Stimulated activated CD8-positive, alpha-beta memory T cell treated with anti-CD3 and anti-CD28 coated beads, Interleukin-12 subunit alpha, Interleukin-12 subunit beta, amount 100 ng/mL, for 4 hours (primary cell): ENCODE measurements at places on chromosomes 2 and 18.

DNA sequence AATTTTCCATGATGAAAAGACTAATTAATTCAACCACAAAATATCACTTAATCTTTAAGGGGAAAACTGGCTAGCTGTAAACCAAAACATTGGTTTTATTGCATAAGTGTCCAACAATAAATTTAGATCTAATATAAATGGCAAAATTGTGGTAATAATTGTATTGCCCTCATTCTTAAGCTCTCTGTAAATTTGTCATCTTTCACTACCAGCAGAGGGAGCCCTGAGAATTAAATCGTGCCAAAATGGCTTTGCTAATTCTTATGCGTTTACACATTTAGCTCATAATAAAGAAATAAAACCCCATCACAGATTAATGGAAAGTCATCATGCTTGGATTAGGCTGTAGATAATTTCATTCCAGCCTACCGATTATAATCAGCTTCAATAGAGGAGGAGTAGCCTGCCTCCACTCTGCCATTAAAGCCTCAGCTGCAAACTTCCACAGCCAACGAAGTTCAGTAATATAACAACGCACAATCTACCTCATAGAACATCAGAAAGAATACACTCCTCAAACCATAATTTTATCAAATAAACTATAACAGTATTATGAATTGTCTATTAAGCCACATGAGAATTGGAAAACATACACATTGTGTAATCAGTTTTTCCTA is 70.0 kb upstream of the ATP5MC3 start:
- DNase-seq: no peak

DNA sequence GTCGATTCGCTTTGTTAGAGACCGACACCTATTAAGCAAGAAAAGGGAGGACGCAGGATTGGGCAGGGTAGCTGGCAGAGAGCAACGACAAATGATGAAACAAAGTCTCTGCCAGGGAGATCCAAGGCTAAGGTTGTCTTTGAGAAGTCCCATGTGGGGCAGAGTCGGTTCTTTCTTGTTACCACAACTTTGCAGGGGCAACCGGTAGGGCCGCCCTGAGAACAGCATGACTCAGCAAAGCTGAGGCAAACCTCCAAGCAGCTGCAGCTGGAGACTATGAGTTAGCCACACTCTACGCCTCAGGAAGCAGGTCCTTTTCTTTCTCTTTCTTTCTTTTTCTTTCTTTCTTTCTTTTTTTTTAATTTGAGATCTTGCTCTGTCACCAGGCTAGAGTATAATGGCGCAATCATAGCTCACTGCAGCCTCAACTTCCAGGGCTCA is 452.3 kb upstream of the ID2 start:
- DNase-seq: peak; percentile 29

DNA sequence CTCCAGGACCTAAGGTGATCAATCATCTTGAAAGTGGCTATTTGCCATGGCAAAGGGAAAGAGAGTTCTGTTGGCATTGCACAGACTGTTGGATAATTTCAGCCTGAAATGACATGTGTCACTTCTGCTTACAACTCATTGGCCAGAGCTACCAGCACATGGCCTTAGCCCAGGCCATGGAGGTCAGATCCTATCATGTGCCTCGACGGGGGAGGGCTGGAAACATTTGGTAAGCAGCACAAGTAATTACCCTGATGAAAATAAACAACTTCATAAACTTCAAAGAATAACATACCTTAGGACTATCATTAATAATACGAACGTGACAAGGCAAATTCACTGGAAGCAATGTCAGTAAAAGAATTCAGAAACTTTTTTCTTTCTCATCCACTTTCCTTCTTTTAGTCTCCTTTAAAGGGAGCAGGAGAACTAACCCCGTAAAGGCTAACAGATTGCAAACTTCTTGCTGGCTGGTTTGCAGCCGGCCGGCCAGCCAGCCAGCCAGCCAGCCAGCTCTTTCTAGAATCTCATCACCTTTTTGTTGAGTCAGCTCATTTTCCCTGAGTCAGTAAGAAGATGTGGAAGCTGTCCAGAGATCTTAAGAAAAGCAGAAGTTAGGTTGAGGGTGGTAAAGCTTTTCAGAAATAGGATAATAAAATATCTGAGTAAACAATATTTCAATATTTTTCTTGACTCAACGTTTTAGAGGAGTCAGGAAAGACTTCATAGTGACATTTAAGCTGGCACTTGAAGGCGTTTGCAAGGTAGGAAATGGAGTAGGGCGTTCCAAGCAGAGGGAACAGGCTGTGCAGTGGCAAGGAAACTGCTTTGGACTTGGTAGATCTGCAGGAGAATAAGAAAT is 31.9 kb downstream of the CNRIP1 start:
- no peak for DNase-seq

GRCh38 chr2:25358249-25358815 is 16.6 kb upstream of the DNMT3A start:
- DNase-seq: no peak
